Motor neuron (in vitro differentiated cells): ENCODE measurements at places on chromosomes 1 and 21.

GRCh38 chr1:26677306-26678115 is 18.3 kb upstream of the ARID1A start:
- ATAC-seq, result peak; percentile 100

- peak; percentile 47 for ATAC-seq
Observed at GRCh38 chr1:161725908-161726472, 4.6 kb downstream of the FCRLB start.

DNA sequence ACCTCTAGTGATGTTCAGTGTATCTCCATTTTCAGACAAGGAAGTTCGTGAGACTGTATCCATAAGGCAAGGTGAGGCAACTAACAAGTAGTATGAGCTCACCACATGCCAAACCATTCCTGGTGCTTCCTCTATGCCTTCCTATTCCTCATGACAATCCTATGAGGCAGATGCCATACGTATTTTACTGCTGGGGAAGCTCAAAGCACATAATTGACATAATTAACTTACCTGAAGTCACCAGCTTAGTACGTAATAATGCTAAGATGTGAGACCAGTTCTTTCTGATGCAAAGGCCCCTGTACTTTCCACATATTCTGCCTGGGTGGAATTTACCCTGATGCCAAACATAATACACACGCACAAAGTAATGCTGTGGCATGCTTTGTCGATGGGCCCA is 83.6 kb upstream of the NFIA start:
- ATAC-seq, result no peak

GRCh38 chr1:196651637-196652215 is at the start of gene CFH:
TSS of gene CFH (plus strand) at chr1:196652043. CDS start at chr1:196652118, 75 bp downstream.
- no peak for ATAC-seq

- no peak for ATAC-seq
Observed at GRCh38 chr1:54709547-54710292, 5.9 kb upstream of the TTC4 start.

GRCh38 chr1:176742322-176742721 is 279.3 kb downstream of the PAPPA2 start:
- ATAC-seq, result no peak

DNA sequence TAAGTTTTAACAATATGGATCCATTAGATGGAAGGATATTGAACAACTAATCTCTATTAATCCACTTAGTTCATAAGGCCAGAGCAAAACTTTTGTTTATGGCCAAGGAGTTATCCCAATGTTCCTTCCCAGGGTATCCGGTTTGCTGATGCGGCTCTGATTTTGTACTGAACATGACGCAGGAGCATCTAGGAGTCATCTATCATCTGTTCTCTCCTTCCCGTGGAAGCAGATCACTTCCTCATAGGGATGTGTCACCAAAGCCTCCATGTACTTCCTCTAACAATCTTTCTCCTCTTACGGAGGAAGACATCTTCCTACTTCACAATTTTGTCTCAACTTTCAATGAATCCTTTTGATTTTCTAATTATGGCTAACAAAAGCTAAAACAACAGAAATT is 206.6 kb downstream of the APP start:
- no peak for ATAC-seq

DNA sequence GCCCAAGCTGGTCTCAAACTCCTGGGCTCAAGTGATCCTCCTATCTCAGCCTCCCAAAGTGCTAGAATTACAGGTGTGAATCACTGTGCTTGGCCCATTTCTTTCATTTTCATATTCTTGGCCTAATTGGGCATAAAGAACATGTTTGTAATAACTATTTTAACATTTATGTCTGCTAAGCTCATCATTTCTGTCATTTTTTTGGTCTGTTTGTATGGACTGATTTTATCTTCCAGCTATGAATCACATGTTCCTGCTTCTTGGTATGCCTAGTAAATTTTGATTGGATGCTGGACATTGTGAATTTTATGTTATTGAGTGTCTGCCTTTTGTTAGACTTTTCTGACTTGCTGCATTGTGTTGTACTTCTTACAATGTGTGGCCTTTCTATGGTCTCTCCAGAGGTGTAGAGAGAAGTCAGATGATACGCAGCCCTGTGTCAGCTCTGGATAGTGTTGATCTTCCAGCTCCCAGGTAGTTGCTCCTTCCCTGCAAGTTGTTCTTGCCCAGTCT is 39.0 kb upstream of the PPM1J start:
- no peak for ATAC-seq

DNA sequence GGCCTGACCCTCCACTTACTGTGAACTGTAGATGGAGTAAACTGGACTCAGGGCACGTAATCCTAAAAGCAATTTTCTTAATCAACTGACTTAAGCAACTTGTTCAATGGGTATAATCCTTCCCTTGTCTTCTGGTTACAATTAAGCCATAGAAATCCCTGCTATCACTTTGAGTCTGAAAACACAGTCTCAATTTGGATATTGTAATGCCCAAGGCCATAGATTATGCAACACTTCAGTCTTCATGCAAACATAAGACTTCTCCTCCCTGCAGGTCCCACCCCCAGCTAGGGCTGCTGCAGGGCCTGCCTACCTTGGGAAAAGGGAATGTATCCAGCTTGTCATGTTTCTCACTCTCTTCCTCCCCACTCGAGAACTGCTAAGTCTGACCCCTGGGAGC is 6.2 kb upstream of the SLC5A9 start:
- ATAC-seq, result no peak

DNA sequence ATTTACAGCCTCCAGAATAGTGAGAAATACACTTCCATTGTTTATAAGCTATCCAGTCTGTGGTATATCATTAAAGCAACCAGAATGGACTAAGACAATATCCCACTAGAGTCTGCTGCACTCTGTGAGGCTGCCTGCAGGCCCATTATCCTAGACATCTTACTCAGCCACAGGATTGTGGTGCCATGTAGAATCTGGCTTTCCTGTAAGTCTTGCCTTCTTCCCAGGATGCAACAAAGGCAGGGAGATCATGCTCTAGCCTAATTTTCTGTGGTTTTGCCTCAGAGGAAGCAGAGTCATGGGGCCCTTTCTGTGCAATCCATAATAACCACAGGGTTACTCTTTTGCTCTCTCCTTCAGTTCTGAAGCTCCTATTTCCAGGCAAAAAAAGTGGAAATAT is 299.1 kb upstream of the DEPDC1 start:
- ATAC-seq, result no peak

GRCh38 chr21:17585875-17586450 is 26.7 kb downstream of the BTG3 start:
- peak; percentile 59 for ATAC-seq

GRCh38 chr1:95641386-95641785 is 407.4 kb downstream of the RWDD3 start:
- no peak for ATAC-seq

DNA sequence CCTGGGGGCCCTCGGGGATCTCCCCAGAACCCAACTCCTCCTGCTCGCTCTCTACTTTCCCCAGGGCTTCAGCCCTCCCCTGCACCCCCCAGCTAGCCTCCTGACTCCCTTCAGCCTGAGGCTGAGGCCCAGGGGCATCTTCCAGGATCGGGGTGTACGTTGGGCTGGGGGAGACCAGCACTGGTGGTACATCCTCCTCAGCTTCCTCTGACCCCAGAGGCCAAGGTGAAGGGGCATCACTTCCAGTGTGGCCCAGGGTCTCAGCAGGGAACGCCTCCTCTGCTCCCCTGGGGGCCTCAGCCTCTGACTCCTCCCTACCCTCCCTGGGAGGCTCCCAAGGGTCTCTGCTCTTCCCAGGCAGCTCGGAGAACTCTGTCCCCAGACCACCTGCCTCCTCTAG is 6.8 kb downstream of the NES start:
- no peak for ATAC-seq

- ATAC-seq, result no peak
Observed at GRCh38 chr1:85196358-85196757, 4.5 kb downstream of the SYDE2 start.

GRCh38 chr21:39705849-39706248 is 39.1 kb upstream of the IGSF5 start:
- no peak for ATAC-seq

GRCh38 chr1:2427976-2428375 is 15.6 kb upstream of the PEX10 start:
- ATAC-seq, result no peak

- peak; percentile 85 for ATAC-seq
Observed at GRCh38 chr1:21313203-21313885, 23.1 kb upstream of the ECE1 start.

DNA sequence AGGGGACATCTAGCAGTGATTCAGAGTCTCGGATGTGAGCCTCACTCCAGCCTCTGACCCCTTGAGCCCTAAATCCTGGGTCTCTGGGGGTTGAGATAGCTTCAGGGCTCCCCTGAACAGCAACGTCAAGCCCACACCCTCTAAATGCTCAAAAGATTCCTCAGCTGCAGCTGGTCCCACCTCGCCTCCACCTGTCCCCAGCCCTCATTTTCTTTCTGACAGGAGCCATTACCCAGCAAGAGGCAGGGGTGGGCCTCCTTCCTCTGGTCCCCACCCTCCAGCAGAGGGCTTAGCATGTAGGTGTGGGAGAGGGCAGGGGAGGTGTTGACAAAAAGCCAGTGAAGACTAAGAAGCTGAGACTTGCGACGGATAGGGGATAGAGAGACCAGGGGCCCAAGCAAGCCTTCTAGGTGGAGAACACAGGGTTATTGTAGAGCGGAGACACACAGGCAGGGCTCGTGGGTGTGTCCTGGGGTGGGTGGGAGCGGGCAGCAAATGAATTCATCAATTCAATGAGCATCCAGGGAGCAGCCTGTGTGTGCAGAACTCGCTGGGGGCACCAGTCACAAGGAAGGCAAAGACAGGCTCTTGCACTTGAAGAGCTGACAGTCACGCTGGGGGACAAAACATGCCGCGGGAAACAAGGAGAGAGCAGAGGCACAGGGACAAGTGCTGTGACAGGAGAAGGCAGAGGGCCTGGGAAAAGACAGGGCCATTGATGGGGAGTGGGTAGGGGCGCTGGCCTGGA is 48.9 kb upstream of the GOLT1A start:
- peak; percentile 81 for ATAC-seq

- no peak for ATAC-seq
Observed at GRCh38 chr1:167227934-167228378, 7.3 kb downstream of the POU2F1 start.
